Stimulated activated CD4-positive, alpha-beta T cell treated with anti-CD3 and anti-CD28 coated beads, Interleukin-1b, Interleukin-23, amount 100 ng/mL, for 24 hours (primary cell): ENCODE measurements at places on chromosomes 6 and 20.

- DNase-seq, result no peak
Observed at GRCh38 chr6:32974541-32975308, 6.3 kb downstream of the BRD2 start.

- DNase-seq, result no peak
Observed at GRCh38 chr6:165034271-165034741, 275.1 kb downstream of the C6orf118 start.

GRCh38 chr6:143936778-143937667 is 71.0 kb downstream of the PLAGL1 start:
- no peak for DNase-seq

DNA sequence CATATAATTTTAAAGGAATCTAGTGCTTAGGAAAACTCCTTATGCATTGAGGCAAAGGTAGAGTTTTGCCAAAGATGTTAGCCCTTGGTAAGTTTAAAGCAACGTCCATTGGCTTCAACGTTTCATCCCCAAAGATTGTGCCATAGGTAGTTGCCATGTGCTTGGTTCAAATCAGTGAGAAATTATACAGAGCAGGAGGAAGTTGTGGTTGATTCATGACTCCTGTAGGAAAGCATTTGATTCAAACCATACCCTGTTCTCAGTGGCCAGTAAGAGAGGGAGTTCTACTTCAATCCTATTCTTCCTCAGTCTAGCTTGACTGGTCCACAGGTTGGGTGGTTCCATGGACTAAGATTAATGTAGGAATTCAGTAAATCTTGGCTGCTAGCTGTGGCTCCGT is 535.6 kb downstream of the QKI start:
- no peak for DNase-seq

DNA sequence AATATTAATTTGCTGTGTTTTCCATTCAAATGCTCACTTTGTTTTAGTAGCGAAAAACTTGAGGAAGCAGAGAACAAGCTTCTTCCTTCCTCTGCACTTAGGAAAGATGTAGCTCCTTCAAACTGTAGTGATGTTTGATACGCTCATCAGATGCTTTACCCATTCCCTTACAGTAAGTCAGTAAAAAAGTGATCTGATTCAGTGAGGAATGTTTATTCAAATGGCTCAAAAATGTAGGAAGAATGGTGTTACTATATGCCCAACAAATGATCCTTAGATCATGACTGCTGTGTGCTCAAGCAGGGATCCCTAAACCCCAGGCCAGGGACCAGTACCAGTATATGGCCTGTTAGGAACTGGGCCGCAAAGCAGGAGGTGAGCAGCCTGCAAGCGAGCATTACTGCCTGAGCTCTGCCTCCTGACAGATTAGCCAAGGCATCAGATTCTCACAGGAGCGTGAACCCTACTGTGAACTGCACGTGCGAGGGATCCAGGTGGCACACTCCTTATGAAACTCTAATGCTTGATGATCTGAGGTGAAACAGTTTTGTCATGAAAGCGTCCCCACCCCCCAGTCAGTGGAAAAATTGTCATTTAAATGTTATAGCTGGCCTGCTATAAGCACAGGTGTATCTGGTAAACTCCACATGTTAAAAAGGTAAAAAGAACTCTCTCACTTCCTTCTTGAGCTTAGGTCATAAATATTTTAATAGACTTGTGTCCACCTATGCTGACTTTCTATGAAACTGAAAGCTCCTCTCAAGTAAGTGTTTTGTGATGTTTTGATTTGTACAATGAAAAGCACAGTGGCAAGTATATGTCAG is 187.2 kb downstream of the FOXC1 start:
- no peak for DNase-seq
